Iris pigment epithelial cell (primary cell): ENCODE measurements at places on chromosomes 6 and 20.

GRCh38 chr20:44384423-44385027 lies 29.0 kb downstream of the HNF4A start:
- peak; percentile 36 for DNase-seq

DNA sequence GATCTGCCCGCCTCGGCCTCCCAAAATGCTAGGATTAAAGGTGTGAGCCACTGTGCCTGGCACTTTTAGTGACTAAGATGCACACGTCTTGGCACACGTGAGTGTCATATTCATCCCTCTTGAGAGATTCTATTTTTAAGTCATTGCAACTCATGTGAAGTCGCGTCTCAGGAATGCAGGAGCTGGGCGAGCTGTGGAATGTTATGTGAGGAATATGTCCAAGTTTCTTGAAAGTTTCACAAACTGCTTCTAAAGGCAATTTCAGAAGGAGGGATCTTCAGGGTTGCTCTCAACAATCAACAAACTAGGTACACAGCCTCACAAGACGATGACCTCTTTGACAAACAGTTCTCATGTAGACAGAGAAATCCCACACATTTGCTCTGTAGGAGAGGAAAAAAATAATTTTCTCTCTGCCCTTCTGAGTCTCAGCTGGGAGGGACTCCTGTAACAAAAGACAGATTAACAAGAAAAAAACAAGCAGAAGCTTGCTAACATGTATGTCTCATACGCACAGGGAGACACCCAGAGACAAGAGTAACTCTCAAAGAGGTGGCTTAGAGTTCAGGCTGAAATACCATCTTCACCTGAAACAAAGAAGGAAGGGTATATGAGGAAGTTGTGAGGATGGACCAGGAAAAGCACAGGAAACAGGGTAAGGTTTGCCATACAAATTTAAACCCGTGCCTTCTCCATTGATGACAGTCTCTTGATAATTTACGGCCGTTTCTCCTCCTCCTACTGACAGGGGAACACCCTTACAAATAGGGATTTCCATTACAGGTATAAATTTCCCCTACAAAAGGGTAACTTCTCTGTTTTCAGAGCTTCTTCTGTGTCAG lies 45.3 kb upstream of the FAM50B start:
- peak; percentile 89 for DNase-seq

- DNase-seq, result peak; percentile 61
Observed at GRCh38 chr6:48111143-48111506, at the start of gene PTCHD4. TSS of gene PTCHD4 (minus strand) at chr6:48111197. CDS start at chr6:48068957, 42,240 bp downstream.

DNA sequence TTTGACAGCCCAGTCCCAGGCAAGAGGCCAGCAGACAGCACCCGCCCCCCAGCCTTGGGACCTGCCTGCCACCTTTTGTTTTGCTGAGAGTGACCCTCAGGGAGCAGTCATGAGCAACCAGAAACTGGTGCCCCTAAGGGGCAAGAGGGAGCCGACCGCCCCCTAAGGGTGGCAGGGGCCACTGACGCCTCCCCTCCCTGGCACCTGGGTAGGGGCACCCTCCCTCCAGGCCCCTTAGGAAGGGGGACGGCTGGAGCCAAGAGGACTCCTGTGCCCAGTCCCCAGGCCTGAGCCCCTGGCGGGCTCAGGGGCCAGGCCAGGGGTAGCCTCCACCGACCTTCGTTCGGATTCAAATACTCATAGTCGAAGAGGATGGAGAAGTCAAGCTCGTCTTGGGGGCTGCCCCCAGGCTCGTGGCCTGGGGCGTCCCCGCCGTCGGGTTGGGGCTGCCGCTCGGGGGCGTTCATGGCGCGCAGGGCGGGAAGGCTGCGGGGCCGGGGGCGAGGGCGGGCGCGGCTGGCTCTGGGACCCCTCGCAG lies 417 bp downstream of the NFATC2 start:
- DNase-seq, result no peak

DNA sequence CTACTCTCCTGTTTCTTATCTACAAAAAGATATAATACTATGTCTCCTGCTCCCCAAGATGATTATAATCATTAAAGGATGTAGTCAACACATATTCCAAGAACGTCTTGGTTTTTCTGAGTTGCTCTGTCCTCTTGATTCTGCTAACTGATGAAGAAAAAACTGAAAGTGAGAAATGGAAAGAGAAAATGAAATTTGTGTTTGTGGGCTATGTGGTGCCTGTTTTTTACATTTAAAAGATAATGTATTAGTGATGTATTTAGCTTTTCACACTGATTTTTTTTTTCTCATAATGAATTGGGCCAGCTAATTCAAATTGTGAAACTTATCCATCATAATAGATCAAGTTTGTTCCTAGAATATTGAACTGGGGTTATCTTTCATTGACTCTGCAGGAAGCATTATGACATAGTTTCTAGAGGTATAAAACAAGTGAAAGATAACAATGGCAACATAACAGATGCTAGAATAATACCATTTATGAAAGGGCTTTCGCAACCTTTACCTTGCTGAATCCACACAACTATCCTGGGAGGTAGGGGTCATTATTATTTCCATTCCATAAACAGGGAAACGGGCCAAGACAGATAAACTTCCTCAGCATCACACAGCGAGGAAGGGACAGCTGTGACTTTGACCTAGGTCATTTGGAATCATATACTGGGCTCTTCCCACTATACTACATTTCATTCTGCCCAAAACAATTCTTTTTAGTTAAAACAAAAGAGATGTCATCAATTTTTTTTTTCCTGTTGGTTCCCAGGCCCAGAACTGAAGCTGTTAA lies 336.7 kb downstream of the GJA1 start:
- no peak for DNase-seq

GRCh38 chr6:99219788-99220187 lies 129.7 kb downstream of the FAXC start:
- no peak for DNase-seq

- DNase-seq, result no peak
Observed at GRCh38 chr20:25356271-25356933, 34.2 kb downstream of the ABHD12 start.

DNA sequence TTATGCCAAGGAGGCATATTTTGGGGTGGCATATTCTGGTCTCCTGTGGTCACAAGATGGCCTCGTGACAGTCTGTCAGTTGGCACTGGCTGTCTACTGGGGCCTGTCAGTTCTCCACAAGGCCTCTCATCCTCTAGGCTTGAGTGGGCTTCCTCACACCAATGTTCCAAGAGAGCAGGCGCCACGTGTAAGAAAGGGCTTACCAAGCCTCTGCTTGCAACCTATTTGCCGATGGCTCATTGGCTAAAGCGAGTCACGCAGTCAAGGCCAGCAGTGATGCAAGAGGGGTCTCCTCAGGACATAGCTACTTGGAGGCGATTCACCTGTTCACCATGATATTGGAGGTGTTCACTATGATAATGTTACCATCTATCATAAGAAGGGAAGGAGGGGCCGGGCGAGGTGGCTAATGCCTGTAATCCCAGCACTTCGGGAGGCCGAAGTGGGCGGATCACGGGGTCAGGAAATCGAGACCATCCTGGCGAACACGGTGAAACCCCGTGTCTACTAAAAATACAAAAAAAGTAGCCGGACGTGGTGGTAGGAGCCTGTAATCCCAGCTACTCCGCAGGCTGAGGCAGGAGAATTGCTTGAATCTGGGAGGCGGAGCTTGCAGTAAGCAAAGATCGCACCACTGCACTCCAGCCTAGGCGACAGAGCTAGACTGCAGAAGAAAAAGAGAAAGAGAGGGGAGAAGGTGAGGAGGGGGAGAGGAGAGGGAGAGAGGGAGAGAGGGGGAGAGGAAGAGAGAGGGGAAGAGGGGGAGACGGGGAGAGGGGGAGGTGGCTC lies 35.3 kb downstream of the C6orf52 start:
- DNase-seq, result no peak
